ENCODE measurements at places on chromosomes 13 and 19.

DNA sequence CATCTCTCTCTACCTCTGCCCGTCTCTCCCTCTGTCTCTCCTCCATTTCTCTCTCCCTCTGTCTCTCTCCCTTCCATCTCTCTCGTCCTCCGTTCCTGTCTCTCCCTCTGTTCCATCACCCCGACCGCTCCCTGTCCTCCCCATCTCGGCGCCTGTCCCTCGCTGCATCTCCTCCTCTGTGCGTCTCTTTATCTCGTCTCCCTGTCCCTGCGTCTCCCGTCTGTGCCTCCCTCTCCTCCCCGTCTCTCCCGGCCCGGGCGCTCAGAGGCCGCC lies 4.6 kb downstream of the GRIN2D start:
- DNase-seq: no peak

- DNase-seq: no peak
Observed at GRCh38 chr19:32837531-32837930, 32.0 kb downstream of the SLC7A9 start.

- no peak for DNase-seq
Observed at GRCh38 chr13:72782717-72783116, 784 bp downstream of the PIBF1 start.

GRCh38 chr19:41870401-41870873 lies 6.6 kb upstream of the CD79A start:
- DNase-seq: no peak

- DNase-seq: no peak
Observed at GRCh38 chr13:98171900-98172589, 5.0 kb downstream of the RNF113B start.

GRCh38 chr13:23731709-23732108 lies 157.5 kb downstream of the MIPEP start:
- DNase-seq: no peak

DNA sequence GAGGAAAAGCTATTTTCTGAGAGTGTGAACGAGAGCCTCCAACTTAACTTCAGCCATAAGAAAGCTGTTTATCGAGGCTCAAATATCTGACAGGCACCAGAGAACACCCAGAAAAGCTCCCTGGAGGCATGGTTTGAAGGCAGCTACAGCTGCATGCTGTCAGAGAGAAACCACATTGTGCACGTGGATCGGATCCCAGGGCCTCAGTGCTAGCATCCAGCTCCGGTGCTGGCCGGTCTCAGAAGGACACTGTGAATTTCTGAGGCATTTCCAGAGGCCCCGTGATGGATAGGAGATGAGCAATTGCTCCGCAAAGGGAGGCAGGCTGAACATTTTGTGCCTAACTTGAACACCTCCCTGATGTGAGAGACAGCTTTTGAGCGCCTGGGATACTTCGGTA lies 315.7 kb downstream of the FGF9 start:
- DNase-seq: no peak

DNA sequence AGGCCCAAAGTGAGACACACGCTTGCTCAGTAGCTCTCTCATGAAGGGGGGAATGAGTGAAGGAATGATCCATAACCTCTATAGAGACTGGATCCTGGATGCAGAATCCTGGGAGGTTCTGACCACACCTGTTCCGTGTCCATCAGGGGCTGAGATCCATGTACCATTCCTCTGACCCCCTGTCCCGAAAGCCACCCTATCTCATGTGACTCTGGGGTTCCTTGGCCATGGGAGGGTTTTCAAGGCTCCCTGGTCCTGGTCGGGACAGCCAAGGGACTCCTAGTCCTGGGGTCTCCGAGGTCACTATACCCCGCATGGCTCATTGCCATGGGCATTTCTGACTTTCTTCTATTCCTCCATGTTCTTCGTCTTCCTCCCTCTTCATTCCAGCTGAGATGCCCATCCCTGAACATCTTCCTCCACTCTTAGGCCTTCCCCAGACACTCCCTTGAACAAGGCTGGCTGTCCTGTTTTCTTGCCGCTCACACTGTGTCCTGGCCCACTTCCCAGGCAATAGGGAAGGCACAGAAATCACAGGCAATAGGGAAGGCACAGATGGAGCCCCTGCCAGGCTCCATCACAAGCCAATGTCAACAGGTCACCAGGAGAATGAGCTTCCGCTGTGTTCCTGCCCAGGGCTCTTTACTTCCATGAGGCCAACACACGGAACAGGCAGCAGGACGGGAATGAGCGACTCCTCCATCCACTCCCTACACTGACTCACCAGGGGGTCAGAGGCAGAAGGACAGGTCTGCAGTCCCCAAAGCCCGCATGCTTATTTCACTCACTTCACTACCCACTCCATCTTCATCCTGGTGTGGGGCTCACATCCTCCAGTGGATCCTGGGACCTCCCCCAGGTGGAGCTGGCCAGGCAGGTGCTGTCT lies 3.2 kb downstream of the CEACAM5 start:
- DNase-seq: no peak

DNA sequence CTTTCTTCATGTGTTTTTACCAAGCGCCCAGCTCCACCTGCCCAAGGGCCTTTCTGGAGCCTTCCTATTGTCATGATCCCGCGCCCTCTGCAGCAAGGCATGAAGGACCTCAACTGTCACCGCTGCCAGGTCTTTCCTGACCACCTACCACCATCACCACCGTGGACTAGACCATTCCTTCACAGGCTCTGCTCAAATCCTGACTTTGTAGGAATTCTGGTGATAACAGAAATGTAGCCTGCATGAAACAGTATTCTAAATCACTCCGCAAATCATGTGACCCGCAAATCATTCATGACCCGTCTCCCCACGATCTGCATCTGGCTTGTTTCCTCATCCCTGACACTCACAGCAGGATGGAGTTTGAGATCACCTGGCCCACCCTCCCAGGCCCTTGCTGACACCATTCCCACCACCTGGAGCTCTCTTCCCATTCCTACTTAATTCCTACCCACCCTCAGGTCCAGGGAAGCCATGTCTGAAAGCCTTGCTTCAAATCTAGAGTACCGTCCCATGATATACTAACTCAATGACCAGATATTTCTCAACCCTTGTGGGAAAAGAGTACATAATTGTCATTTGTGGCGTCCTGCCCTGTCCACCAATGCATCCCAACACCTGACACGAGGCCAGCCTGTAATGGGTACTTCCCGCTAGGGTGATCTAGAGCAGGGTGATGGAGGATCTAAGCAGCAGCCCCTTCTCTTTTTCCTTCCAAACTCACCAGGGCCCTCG lies 1.3 kb downstream of the UBE2S start:
- no peak for DNase-seq

DNA sequence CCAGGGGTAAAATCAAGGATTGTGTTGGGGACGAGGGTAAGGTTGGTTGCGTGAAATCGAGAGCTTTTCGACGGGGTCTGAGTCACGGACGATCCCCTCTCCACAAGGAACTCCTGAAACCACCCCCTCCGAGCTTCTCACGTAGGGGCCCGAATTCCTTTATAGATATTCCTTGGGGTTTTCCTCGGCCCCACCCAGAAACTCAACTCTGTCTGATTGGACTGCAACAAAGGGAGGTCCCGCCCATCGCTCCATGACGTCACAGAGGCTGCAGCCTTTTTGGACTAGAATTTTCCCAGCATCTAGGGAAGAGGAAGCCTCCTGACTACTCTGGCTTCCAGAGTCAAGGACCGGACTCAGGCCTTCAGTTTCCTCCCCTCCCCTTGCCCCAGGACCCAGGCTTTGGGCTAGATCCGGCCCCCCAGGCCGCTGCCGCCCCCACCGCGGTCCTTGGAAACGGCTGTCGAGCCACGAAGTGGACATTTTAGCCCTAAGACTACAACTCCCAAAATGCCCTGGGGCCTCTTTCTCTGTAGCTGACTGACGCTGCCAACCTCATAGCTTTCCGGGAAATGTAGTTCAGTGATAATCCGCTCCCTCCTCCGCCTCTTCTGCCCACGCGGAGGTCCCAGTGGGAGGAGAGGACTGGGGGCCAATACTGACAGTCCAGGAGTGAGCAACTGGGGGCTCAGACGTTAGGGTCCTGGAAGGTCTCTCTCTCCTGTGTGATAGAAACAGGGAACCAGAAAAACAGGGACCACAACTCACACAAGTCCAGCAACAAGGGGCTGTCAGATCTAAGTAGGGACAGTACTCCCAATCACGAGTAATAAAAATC lies at the start of gene IZUMO1:
IZUMO1 (minus strand) TSS at position 172 of the 838 bp plus-strand sequence. CDS start 1,050 bp downstream, outside the sequence.
- peak; percentile 74 for DNase-seq

DNA sequence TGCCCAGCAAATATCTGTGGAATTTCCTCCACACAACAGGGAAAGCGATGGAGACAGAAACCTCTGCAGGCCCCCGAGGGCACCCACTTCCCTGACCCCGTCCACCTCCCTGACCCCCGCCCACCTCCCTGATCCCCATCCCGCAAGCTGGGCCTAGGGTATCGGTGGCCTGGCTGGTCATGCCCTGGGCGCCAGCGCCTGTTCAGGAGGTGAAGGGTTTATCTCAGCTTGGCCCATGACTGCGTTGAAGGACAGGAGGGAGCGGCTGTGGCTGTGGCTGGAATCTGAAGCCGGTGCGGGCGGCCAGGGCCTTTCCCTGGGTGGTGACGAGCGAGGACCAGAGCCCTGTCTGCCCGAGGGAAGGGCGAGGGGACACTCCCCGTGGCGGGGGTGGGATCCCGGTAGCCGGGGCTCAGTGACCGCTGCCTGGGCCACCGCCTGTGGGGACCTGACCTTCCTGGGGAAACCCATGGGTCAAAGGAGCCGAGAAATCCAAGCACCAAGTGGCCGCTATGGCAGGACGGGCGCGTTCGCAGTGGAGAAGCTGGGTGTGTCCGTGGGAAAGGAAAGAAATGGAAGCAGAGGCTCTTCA lies 20.7 kb downstream of the GAS6 start:
- DNase-seq: no peak

DNA sequence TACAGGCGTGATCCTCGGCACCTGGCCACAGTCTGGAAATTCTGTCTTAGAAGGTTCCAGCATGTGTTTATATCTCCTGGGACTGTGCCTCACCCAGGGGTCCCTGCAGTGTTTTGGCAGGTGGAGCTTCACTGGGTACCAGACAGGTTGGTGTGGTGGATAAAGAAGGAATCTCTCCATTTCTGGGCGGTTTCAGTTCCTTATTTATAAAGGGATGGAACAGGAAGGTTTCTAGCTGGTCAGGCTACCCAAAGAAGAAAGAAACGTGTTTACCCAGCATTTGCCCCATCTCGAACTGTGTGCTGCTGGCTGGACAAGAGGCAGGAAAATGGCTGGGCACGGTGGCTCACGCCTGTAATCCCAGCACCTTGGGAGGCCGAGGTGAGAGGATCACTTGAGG lies 9.8 kb downstream of the PNPLA6 start:
- DNase-seq: no peak

DNA sequence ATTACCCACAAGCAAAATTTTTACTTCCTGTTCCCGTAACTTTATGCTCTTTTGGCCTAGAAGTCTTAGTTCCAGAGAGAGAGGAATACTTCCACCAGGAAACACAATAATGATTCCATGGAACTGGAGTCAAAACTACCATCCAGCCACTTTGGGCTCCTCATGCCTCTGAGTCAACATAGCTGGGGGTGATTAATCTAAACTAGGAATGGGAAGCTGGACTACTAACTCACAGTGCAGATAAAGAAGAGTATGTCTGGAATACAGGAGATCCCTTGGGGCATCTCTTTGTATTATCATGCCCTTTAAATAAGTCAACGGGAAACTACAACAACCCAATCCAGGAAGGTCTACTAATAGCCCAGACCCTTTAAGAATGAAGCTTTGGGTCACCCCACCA lies 8.9 kb upstream of the ELF1 start:
- no peak for DNase-seq

DNA sequence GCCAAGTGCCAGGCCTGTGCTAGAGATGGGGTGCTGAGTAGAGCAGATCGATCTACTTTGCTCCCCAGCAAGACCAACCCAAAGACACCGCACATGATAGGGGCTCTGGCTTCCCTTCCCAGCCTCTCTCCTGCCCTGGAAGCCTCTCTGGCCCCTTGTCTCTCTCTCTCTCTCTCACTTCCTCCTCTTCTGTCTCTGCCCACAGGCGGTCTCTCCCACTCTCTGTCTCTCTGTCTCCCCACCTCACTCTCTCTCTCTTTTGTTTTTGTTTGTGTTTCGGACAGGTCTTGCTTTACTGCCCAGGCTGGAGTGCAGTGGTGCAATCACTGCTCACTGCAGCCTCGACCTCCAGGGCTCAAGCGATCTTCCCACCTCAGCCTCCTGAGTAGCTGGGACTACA lies 1.3 kb downstream of the SELENOV start:
- DNase-seq: no peak

- no peak for DNase-seq
Observed at GRCh38 chr13:50882816-50883435, 26.7 kb upstream of the RNASEH2B start.

DNA sequence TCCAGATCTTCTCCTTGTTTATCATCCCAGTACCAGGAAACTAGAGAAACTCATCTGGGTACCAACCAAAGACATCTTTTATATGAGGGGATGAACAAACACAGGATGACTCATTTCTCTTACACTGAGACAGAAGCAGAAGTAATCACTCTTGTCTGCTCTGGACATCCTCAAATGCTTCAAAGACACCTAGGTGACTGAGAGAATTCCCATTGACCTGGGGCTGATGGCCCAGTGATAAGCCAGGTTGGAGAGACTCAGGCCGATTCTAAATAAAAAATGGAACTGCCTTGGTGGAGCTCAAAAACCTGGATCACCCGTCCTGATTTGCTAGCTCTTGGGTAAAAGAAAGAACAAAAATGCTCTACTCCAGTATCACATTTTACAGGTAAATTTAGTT lies 182.2 kb downstream of the ZNF486 start:
- DNase-seq: no peak
